ENCODE measurements at places on chromosomes 5 and 9.

- DNase-seq, result no peak
Measured at GRCh38 chr5:98296426-98296825, 477.0 kb upstream of the RGMB start.

- no peak for DNase-seq
Measured at GRCh38 chr9:112069318-112070169, 105.6 kb downstream of the SUSD1 start.

- no peak for DNase-seq
Measured at GRCh38 chr9:128885376-128885775, 3.4 kb downstream of the LRRC8A start.

DNA sequence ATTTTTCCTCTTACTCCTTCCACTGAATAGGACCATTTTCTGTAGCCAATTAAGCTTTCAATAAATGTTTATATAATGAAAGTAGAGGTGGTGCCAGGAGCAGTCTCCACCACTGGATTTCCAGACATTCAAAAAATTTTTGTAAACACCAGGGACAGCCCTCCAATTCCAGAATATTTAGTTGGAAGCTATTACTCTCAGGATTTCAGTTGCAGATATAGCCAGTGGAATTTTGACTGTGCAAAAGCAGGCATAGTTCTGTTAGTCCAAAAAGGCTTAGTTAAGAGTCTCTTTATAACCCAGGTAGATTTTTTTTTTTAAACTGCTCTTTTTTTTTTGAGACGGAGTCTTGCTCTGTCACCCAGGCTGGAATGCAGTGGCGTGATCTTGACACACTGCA is 138.1 kb upstream of the DMRT1 start:
- DNase-seq, result no peak

DNA sequence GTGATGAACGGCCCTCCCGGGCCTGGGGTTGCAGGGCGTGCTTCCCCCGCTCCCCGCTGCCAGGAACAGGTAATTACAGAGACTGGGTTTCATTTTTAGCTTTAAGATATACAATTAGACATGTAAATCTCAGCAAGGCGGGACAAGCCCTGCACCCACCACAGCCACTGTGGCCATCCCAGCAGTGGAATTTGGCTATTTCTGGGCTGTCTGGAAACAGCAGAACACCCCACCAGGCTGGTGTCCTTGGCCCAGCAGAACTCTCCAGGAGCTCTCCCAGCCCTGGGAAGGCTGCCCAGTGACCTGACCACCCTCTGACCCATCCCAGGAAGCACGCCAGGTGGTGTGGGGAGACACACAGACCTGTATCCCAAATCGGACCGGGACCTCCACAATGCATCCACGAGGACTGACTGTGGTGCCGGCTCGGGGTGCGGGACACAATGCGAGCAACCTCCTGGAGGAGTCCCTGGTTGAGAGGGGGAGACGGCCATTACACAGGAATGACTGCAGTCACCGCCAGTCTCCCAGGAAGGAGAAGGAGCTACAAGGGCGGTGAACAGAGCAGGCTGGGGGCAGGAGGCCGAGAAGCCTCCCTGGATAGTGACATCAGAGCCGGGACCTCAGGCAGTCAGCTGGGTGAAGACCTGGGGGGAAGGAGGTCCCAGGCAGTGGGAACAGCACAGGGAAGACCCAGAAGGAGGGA is 17.3 kb downstream of the EEIG1 start:
- DNase-seq, result no peak

GRCh38 chr9:93633492-93634221 is 57.3 kb downstream of the PHF2 start:
- no peak for DNase-seq

DNA sequence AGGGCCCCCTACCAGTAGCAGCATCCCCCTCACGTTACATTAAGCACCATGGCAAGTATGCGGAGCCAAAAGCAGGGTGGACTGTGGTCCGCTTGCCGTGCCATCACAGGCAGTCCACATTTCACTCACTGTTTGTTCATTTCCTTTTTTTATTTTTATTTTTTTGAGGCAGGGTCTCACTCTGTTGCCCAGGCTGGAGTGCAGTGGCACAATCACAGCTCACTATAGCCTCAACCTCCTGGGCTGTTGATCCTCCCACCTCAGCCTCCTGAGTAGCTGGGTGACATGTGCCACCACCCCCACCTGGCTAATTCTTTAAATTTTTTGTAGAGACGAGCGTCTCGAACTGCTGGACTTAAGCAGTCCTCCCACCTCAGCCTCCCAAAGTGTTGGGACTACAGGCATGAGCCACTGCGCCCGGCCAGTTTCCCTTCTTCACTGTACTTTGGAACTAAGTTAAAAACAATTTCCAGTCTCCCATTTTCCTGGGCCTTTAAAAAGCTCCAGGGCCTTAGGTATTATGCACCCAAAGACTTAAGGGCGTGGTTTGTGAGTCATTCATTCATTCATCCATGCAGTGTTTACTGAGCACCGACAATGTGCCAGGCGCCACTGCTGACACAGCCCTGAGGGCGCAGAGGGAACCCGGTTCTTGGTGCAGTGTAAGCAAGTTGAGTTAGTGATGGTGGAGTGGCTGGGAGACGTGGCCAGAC is 19.9 kb downstream of the PRRX2 start:
- DNase-seq, result no peak

DNA sequence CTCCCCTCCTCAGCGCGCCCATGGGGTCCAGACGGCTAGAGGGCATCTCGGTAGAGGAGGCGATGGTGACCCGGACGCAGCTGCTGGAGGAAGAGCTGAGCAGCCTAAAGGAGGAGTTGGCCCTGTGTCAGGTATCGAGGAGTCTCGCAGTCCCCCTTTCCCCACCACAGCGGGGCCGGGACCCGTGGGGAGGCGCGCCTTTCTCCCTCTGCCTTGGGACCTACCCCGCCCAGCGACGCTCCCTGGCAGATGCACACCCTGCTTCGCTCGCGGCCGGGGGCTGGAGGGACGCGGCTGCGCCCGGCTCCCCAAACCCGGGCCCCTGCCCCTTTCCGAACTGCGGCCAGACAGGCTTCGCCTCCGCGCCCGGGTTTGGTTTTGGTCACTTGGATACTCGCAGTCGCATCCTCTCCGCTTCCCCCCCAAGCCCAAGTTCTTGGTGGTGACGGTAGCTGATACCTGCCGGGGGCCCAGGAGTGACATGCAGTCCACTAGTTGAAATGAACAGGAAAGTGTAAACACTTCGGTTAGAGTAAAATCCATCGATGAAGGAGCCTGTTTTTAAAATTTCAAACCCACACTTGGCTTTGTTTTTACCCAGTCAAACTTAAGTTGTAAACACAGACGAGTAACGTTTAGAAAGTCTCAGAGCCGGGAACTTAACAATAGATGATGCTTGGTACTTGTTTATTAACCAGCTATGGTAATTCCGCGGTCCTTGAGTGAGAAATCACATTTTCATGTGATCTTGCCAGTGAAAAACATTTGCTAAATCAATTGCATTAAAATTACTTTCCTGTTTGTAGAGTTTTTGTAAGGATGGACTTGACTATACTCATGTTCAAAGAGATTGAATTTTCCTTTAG is 688 bp downstream of the CNTLN start:
- no peak for DNase-seq

- no peak for DNase-seq
Measured at GRCh38 chr9:90201766-90202165, 440.9 kb downstream of the DIRAS2 start.

GRCh38 chr5:171162596-171162995 is 146.5 kb upstream of the TLX3 start:
- no peak for DNase-seq

DNA sequence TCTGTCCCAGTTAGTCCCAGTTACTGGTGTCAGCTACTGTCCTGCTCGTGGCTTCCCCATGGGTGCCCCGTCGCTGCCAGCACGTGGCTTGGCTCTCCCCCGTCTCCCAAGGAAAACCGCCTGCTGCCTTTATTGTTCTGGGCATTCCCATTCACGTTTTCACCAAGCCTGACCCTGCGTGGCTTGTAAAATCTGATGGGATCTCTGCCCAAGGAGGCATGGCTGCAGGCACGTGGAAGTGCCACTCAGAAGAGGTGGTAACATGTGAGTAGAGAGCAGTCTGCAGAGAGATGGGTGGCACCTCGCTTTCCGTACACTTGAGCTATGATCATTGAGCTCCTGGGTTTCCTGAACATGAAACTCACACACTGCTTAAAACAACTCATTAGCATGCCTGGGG is 429.2 kb upstream of the KLF4 start:
- DNase-seq, result no peak

- no peak for DNase-seq
Measured at GRCh38 chr9:83239747-83240146, 176.8 kb upstream of the RASEF start.

DNA sequence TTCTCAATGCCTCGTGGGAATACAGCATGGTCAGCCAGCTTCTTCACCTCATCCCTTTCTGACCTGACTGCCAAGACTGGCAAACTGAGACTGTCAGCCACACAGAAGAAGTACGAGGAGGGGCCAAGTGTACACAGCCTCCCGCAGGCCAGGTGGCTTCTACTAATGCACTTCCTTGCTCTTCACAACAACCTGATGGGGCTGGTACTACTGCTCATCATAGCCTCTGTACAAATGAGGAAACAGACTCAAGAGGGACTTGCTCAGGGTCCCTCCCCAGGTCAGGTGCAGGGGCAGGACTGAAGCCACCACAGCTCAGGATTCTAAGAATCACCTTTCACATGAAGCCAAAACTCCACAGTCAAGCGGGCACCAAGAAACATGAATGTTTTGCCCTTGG is 21.3 kb downstream of the NIPAL4 start:
- no peak for DNase-seq

DNA sequence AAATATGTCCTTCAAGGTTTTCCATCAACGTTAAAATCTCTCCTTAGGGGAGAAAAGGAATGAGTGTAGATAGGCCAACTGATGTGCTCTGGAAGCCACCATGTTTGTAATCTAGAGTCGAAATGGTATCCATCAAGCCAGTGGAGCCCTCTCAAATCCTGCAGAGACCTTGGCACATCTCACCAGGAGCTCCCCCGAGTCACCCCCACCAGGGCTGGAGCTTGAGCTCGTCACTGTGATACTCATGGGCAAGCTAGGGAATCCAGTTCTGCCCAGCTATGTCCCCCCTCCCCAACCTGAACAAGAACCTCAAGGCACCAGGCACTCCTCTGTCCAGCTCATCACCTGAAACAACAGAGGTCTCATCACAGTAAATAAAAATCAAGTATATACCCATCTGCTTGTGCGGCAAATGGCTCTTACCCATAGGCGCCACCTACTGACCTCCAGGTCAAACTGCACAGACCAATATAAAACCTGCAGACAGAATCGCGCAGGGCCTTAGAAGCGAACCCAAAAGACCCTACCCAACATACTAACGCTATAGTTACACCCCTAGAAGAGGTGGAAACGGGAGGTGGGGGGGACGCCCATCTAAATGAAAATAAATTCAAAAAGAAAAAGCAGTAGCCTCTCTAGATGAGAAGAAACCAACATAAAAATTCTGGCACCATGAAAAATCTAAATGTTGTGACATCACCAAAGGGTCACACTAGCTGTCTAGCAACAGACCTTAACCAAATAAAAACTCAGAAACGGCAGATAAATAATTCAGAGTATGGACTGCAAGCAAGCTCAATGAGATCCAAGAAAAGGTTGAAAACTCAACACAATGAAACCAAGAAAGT is 75.0 kb downstream of the TTC39B start:
- no peak for DNase-seq

DNA sequence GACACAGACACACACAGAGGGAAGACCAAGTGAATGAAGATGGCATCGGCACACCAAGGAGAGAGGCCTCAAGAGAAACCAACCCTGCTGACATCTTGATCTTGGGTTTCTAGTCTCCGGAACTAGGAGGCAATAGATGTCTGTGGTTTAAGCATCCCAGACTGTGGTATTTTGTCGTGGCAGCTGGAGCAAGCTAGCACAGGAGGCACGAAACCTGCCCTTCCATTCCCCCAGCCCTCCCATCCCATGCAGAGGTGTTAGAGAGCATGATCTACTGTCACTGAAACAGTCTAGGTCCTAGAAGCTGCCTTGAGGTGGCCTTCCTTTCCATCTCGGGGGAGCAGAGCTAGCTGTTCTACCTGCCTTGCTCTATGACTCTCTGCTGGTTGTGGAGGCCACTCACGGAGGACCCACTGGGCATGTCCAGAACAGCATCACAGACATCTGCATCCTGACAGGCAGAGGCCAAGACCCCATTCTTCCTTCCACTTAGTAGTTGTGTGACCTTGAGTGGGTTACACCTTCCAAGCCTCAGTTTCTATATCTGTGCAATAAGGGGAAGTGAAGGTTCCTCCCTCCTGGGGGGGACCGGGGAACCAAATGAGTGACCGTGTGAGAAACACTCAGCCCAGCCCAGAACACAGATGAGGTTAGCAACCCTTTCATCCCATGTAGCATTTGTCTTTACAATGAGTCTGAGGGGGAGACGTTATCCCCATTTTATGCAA is 134.3 kb upstream of the BOD1 start:
- DNase-seq, result no peak

GRCh38 chr9:71783120-71783523 is 14.8 kb upstream of the CEMIP2 start:
- peak; percentile 54 for DNase-seq

GRCh38 chr5:2914981-2915484 is 163.6 kb upstream of the IRX2 start:
- no peak for DNase-seq

- DNase-seq, result no peak
Measured at GRCh38 chr5:116464144-116464708, 110.4 kb downstream of the SEMA6A start.

- DNase-seq, result no peak
Measured at GRCh38 chr9:130543368-130543767, 36.0 kb upstream of the FUBP3 start.

DNA sequence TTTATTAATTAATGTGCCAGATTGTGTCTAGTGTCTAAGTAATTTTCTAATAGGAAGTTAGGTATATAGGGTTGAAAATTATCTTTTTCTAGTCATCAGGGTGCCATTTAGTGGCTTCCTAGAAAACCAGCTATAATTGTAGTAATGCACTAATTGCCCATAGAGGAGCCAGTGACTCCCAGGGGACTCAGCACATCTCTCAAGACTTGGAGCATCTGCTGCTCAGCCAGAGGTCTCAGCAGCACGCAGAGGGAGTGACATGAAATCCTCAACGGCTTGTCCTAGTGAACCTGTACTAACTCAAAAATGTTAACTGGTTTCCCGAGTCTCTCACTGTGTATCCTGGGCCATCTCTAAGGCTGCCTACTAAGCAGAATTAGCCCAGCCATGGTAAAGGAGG is 78.2 kb upstream of the MAN2A1 start:
- no peak for DNase-seq

DNA sequence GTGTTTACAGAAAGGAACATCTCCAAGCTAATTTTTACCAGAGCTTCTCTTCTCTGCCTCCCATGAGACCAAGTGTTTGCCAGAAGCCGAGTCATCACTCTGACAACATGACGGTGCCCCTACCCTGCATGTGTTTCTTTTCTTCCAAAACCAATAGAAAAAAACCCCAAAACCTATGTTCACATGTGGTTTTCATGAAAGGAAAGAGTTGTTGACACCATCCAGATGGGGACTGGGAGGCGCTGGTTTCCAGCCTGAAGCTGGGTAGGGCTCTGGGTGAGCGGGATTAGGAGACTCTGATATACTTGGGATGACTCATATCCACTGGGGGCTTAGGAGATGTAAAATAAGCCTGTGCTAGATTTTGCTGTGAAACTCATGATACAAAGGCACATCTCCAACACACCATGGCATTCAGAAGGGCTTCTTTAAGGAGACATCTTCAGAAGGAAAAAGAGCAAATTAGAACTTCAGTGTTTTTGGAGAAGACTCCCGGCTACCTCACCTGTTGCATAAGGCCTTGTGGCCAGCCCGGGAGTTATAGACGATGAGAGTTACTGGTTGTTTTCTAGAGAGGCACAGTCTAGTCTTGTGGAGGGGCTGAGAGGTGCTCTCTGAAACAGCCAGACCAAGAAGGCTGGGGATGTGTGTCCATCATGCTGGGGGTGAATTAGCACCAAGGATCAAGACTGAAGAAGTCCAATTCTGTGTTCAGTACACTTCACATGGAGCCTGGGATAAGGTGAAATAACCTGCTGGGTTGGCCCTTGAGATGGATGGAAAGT is 108.9 kb upstream of the LHFPL2 start:
- DNase-seq, result no peak
